HT1080 (cell line): ENCODE measurements at places on chromosomes 5 and 9.

DNA sequence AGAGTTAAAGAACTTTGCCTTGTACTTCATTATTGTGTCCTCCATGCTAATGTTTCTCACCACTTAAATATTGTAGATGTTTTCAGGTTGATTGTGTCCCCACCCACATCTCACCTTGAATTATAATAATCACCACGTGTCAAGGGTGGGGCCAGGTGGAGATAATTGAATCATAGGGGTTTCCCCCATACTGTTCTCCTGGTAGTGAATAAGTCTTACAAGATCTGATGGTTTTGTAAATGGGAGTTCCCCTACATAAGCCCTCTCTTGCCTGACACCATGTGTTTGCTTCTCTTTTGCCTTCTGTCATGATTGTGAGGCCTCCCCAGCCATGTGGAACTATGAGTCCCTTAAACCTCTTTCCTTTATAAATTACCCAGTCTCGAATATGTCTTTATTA is 248.3 kb downstream of the FBXL7 start:
- DNase-seq: no peak

- DNase-seq: peak; percentile 18
These were observed 84.3 kb upstream of the PPP2R2B start for GRCh38 chr5:146962801-146963355.

- DNase-seq: no peak
These were observed 17.2 kb downstream of the CENPP start for GRCh38 chr9:92342825-92343488.

- peak; percentile 23 for DNase-seq
These were observed 1.2 kb downstream of the G3BP1 start for GRCh38 chr5:151772846-151773561.

DNA sequence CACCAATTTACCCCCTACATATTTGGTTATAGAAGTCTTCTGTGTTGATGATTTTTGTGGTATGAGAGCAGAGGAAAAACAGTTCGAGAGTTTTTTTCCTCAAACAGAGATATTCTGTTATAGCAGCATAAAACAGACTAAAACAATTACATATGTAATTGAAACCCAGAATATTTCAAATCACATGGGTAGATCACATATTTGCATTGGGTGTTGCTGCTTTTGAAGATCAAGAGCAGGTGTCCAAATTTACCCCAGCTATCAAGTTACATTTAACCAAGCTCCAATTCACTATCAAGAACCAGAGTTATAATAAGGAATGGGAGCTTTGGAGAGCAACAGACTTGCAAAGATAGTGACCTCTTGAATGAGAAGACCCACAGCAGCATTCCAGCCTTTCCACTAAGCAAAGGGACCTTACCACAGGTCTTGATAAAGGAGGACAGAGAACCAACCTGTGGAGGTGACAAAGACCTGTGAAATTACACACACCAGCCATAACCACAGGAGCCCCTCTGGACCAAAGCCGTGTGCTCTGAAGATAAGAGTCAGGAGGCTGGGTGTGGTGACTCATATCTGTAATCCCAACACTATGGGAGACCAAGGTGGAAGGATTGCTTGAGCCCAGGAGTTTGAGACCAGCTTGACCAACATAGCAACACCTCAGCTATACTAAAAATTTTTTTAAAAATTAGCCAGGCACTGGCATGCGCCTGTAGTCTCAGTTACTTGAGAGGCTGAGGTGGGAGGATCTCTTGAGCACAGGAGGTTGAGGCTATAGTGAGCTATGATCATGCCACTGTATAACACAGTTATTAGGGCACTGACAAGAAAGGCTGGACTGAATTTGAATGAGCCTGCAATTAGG is 4.0 kb upstream of the CCL28 start:
- peak; percentile 36 for DNase-seq

GRCh38 chr9:101479338-101480030 is 43.9 kb upstream of the ALDOB start:
- DNase-seq: no peak

GRCh38 chr9:127021664-127022363 is 100.6 kb downstream of the ANGPTL2 start:
- no peak for DNase-seq

DNA sequence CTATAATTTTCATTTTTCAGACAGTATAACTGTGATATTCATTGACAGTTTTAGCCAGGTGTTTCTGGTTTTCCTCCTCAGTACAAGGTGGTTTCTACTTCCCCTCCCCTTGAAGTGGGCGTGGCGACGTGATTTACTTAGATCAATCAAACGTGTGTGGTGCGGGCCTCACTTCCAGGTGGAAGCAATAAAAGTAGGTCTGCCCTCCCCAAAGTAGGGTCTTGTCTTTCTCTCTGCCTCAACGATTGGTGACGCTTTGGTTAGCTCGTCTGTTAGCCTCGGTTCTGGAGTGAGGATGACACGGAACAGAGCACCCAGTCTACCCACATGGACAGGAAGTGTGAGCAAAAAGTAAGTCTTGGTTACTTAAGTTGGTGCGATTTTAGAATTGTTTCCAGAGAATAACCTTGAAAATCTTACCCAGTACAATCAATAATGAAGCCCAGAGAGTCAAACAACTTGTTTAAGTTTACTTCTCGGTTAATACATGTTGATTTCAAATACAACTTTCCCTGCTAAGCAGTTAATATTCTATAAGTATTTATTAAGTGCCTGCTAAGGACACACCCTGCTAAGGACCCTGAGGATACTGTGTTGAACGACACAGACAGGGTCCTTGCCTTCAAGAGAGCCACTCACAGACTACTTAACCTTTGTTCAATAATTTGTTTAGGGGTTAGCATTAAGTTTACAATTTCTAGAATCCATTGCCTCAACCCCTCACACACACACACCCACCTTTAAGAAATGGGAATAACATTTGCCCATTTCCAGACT is 48.4 kb downstream of the COX7C start:
- no peak for DNase-seq

DNA sequence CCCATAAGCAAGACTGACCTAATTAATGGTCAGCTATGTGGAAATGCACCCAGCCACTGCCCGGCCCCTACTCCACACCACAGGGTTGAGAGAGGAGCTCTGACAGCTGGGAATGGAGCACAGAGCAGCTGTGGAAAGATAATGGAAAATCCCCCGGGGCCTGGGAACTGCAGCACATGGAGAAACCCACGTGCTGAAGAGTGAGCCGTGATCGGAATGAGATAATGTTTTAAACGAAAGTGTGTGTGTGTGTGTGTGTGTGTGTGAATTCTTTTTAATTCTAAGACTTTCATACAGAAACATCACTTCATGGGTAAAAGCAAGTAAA is 13.1 kb upstream of the SLC12A7 start:
- no peak for DNase-seq

DNA sequence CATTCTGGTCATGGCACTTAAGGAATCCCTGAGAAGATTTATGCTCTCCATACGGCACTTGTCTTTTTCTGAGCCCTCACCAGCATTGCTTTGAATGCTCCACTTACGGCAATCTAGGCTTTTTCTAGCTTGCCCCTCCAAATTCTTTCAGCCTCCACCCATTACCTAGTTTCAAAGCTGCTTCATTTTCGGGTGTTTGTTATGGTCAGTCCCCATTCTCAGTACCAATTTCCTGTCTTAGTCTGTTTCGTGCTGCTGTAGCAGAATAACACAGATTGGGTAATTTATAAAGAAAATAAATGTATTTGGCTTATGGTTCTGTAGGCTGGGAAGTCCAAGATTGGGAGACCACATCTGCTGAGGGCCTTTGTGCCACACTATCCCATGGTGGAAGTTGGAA is 42.0 kb downstream of the ARHGEF28 start:
- DNase-seq: no peak

- DNase-seq: no peak
These were observed 45.9 kb upstream of the CDH18 start for GRCh38 chr5:20033881-20034280.

DNA sequence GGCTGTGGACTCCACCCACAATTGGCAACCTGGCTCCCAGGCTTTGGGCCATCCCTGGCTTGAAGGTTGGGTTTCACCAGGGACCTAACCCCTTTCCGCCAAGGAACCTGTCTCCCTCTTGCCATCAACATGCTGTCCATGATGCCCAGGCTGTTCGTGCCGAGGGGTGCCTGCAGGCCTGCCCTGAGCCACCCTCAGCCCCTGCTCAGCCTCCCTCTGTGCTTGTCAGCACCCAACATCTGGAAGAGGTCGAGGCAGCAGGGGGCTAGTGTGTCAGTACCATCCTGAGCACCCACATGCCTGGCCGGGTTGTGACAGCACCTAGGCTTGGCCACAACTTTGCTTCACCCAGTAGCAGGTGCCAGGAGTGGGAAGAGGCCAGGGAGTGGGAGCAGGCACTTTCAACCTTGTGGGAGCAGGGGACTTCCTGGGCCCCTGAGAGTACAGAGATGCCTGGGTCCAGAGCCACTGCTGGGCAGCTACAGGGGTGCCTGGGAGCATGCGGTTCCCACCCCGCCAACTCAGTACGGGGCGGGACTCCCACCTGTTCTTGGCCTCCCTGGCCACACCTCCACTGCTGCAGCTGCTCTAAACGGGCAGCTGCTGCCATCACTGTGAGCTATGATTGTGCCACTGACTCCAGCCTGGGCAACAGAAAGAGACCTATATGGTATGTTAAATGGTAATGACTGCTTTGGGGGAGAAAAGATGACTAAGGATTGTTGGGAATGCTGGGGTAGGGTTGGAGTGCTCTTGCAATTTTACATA is 6.3 kb downstream of the PDCD1LG2 start:
- no peak for DNase-seq

GRCh38 chr5:40404613-40405012 is 275.1 kb upstream of the PTGER4 start:
- no peak for DNase-seq

DNA sequence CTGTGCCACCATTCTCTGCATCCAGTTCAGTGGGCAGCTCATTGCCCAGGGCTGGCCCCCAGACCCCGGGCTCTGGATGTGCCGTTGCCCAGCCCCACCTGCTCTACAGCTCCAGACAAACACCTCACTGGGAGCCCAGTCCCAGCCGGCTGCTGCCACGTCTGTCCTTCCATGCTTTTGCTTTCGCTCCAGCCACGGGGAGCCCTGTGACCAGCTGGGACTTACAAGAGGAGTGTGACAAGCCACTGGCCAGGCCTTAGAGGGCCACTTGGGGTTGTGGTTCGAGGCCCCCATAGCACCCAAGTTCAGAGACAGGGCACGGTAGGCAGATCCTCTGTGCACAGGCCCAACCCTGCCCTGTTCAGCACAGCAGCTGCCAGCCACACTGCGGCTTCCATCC is 142.0 kb downstream of the ADAMTS2 start:
- DNase-seq: no peak

DNA sequence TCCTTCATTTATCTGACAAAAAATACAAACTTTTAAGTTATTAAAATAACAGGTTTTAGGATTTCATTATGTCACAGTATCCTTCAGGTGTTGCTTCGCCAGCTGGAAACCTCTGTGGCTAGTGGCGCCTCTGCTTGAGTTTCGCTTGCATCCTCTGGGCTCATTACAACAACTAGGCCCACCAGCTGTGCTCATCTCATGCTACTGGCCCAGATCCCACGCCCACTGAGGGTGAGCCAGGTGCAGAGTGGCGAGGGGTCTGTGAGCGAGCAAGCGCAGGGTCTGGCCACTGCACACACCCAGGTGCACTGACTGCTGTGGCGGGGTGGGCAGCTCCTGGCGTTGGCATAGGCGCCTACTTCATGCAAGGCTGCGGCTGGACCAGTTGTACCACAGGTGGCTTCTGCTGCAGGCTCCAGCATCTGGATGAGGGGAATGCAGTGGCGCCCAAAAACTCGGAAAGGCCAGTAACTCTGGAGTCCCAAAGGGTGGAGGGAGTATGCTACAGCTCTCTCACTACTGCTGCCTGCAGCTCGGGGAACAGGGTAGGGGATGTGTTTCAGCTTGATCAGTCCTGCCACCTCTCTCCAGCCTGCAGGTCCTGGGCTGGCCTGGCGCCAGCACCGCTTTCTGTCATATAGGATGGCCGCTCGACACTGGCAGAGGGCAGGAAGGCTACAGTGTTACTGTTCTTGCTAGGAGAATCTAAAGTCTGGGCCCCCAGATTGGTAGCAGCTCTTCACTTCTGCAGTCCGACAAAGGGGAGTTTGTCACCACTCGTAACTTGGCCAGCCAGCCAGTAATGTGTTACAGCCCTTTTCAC is 452.1 kb downstream of the TUSC1 start:
- DNase-seq: no peak

DNA sequence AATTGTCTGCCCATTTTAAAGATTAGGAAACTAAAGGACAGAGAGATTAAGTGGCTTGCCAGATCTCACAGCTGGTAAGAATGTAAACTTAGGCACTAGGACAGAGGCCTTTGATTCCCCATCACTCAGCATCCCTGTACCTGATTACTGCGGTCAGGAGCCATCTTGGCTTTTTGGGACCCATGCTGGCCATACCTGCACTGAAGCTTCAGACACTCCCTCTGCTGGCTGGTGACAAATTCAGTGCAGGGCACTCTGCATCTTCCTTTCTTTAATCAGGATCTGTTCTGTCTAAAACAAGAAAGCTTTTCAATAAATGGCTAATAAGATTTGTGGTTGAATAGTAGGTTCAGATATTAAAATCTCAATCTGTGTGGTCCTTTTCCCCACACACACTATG is 215.5 kb upstream of the RORB start:
- DNase-seq: no peak

DNA sequence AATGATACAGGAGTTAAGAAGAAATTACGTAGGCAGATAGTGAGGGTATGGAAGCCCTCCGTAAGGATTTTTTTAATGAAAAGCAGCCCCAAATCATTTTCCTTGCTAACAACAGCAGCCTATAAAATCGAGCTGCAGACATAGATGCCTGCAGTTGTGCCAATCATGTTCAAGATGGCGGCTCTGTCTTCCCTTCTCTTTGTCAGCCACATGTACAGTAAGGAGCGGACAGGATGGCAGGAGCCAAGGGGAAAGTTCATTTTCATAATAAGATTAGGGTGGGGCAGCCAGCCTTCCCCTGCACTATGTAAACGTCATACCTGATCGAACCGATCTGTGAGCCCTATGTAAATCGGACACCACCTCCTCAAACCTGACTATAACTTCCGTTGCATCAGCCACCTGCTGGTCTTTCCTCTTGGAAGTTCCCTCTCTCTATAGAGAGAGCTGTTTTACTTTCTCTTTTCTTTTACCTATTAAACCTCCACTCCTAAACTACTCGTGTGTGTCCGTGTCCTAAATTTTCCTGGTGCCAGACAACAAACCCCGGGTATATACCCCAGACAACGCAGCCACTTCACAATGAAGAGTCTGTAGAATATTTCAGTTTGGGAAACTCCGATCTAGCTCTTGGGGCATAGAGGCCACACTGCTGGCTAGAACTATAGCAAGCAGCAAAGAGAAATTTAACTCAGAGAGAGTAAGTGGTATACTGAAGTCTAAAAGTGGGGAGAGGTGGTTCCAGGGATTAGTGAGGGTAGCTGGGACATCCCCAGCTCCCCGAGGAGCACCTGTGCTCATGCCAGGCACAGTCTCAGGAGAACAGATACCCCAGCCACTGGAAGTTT is 20.8 kb upstream of the SLC24A2 start:
- peak; percentile 9 for DNase-seq

DNA sequence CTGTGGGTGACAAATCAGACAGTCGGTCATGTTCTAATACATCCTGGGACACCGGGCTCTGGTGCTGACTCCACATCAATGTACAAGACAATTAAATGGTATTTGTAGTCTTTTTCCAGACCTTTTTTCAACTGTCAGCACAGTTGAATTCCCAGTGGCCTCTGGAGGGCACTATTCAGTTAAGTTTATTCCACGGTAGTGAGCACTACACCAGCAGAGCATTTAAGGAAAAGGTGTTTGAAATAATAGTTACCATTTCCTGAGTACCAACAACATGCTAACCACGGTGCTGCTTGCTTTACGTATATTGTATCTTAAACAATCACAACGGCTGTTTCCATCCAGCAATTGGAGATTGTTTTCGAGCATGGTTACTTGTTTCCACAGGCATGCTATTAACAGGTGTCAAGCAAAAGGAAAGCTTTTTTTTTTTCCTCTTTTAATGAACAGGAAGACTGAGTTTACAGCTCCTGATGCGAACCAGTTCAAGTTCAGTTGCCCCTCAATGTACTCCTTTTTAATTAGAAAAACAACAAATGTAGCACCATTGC is 186.7 kb downstream of the PDZD2 start:
- peak; percentile 72 for DNase-seq
